ENCODE measurements at places on chromosomes 2 and 18.

DNA sequence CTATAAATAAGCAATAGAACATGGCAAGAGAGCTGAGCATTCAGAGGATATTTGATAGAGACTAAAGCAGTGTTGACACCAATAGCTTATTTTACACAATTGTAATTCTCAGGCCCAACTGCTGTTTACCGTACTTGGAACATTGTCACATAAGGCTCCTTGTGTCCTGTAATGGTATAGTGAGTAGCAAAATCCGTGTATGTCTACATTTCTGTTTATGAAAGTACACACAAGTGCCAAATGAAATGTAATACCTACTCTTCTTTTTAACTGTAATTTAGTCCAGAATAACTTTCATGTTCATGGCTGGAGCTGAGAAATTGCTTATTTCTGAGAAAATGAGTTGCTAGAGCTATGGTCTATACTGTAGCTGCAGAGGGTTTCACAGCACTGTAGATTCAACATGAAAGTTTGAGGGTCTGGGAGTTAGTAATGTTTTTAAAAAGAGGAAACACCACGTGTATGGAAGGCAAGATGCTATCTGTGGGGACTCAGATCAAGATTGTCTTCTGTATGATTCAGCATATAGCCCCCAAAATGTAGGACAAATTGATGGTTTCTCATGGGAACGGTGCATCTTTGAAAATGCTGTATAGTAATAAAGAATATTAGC, 110.2 kb upstream of the NOSTRIN start:
- no peak for DNase-seq

DNA sequence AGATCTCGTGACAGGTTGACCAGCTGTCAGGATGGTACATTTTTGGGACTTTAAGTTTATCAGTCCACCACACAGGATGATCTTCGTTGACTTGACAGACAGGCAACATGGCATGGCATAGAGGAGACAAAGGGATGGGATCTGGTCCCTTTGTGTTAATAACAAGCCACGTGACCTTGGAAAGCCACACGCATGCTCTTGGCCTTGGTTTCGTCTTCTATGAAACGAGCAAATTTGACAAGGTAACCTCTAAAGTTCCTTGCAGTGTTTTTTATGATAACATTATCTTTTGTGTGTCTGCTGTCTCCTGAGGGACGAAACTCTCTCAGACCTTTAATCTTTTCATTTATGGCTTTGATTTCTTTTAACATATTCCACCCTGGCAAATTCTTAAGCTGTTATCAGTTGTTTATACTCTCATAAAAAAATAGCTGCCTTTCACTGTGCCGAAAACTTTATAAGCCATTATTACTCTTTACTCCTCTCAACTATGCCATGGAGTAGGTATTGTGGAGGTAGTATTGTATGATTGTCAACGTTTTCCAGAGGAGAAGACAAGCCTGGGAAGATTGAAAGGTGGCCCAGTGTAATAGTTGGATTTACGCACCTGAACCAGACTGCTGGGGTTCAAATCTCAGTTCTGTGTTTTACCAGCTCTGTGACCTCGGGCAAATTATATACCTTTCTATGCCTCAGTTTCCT, 81.3 kb downstream of the MYOM1 start:
- DNase-seq, result no peak

DNA sequence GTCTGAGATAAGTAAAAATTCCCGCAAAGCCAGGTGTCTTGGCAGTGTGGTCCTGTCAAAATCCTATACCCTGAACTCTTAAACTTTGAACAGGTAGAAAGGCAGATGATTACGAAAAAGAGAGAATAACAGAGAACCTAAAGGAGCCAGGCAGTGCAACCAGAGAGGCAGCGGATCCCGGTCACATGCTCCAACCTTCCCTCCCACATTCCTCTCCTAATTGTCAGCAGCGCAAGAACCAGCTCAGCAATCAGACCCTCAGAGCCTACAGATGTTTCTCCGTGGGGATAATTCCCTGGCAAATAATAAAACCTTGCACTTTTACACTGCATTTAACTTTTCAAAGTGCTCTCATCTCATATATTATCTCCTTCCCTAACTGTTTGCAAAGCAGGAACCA, 124.8 kb downstream of the EPHA4 start:
- DNase-seq, result no peak

DNA sequence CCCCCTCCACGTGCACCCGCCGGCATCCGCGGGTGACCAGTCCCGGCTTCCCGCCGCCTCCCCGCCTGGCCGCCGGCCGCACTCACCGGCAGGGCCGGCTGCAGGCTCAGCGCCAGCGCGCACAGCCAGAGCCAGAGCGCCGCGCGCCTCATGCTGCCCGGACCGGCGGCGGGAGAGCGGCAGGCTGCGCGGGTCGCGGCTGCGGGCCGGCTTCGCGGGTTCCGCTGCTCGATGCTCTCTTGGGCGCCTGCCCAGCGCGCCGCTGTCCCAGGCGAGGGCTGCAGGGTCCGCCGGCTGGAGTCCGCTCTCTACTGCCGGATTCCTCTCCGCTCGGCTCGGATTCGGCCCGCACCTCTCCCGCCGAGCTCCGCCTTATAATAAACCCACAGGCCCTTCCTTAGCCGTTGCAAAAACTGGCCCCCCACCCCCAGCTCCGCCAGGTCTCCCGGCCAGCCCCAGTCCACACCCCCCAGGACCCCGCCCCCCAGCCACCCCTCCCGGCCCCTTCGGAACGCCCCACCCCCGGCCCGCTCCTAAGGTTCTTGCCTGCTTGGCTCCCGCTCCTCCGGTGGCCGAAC, at the start of gene SDC1:
TSS of gene SDC1 (minus strand) at position 415 of the 578 bp plus-strand sequence. CDS start at position 152, 263 bp downstream.
- no peak for DNase-seq

GRCh38 chr2:144165599-144166250, 354.2 kb downstream of the ZEB2 start:
- DNase-seq, result no peak

DNA sequence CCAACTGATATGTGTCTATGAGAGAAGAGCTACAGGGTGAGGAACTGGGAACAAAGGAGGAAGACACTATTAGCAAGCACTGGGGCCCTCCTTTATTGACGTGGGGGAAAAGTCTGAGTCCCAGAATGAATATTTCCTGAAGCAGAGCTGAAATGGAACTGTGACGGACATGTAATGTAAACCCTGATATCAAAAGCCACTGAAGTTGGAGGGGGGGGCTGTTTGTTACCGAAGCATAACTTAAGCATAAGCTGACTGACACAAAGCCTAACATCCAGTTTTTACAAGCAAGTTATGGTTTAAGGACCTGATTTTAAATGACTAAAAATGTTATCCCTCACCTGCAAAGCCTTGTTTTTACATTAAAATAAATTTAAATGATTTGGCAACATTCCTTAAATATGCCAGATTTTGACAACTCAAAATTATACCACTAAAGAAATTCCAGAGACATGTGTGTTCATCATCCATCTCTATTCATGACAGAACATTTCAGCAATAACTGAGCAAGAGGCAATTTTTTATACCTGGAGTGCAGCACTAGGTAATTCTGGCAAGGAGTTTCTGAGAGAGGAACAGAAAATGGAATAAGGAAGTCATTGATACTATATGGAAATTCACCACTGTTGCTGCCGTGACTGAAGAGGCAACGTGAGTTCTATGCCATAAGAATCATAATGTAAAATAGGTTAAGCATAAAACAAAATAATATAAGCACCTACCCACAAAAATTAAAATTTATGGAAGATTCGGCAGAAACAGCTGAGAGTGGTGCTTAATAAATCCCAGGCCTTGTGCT, 186.0 kb downstream of the AFF3 start:
- no peak for DNase-seq

GRCh38 chr2:108118996-108119395, 120.8 kb upstream of the SULT1C3 start:
- no peak for DNase-seq

DNA sequence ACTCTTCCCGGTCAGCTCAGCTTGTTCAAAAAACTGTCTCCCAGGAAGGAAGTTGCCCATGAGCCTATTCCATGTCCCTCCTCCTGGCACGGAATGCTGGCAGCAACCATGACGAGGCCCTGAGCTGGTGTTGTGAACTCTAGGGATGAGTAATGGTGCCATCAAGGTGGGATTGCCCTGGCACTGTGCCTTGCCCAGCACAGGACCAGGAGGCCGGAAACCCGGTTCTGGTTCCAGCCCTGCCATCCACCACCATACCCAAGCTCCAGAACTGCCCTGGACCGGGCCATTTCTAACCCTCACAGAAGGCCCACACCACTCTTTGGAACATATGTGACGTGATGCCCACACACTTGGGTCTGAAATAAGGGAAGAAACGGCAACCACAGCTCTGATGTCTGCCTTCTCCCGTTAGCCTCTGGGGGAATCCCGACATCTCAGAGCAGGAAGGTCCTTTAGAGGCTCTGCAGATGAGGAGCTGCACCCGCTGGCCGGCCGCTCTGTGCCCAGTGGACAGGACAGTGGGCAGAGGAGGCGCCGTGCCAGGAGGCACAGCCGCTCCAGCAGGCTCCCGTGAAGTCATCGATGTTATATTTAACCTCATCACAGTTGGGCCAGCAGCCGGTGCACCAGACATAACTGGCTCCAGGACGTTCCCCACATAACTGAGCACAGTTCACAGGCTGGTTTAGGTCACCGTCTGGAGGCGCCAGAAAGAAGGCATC, 462.1 kb upstream of the ID2 start:
- DNase-seq, result no peak
